Occipital lobe (tissue), 3 donors: ENCODE measurements at places on chromosomes 2 and 18. TPM values are rescaled to one million over a fixed set of nuclear protein-coding genes. Genes with fewer than 3 reads are reported as not detected.

Gene STARD6
- not detected for total RNA-seq

Gene CFC1
- total RNA-seq: not detected

Gene DSC1
- not detected for total RNA-seq

Gene LDLRAD4
- 129 TPM for total RNA-seq

Gene FHOD3
- total RNA-seq: 51.2 TPM
